ENCODE measurements at places on chromosomes 5 and 9.
A peak's percentile ranks its signal among the peaks of the same experiment; 100 is the strongest.

DNA sequence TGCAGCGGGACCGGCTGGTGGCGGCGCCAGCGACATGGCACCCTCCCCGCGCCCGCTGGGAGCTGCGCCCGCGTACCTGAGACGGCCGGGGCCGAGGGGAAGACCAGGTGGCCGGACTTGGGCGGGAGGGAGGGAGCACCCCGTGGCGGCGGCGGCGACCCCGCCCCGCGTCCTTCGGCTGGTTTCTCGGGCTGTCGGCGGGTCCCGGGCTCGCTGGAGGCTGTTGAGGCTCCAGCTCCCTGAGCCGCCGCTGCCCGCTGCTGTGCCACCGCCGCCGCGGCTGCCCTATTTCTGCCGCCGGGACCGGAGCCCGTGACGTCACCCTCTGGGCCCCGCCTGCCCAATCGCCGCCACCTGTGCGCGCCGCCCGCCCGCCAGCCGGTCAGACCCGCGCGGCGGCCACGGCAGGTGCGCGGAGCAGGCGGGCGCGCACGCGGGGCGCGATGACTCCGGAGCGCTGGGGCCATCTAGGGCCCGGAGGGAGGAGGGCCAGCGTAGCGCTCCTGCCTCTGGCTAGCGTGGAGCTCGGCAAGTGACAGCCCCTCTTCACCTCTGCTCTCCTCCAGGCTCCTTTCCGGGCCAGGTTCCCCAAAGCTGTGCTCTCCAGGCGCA is at the start of gene FSTL4:
Gene FSTL4 (minus strand): TSS at position 293 of the 612 bp plus-strand sequence.
- DNase-seq = no peak

- peak; percentile 85 for DNase-seq
Measured at GRCh38 chr9:2158111-2158610, 143.0 kb downstream of the SMARCA2 start.

DNA sequence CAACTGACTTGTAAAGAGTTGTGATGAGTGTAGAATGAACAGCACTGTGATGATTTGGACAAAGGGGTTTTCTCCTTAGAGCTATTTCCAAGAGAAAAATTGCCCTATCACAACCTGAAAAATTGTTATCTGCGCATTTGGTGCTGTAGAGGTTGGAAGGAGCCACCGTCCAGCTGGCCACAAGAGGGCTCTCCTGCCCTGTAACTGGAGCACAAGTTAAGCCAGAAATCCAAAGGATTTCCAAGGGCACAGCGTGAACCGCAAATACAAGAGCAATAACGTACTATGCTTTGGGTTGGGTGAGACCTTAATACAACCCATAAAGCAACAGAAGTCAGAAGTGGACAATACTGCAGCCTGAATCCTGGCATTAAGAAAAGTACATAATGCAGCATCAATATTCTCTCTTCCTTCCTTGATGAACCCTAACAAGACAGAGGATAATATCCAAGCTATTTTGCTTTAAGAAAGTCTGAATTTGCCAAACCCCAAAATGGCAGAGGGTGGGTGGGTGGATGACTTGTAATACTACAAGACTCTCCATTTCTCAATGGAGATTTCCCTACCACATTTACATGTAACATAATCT is 56.8 kb upstream of the SMIM32 start:
- peak; percentile 79 for DNase-seq

DNA sequence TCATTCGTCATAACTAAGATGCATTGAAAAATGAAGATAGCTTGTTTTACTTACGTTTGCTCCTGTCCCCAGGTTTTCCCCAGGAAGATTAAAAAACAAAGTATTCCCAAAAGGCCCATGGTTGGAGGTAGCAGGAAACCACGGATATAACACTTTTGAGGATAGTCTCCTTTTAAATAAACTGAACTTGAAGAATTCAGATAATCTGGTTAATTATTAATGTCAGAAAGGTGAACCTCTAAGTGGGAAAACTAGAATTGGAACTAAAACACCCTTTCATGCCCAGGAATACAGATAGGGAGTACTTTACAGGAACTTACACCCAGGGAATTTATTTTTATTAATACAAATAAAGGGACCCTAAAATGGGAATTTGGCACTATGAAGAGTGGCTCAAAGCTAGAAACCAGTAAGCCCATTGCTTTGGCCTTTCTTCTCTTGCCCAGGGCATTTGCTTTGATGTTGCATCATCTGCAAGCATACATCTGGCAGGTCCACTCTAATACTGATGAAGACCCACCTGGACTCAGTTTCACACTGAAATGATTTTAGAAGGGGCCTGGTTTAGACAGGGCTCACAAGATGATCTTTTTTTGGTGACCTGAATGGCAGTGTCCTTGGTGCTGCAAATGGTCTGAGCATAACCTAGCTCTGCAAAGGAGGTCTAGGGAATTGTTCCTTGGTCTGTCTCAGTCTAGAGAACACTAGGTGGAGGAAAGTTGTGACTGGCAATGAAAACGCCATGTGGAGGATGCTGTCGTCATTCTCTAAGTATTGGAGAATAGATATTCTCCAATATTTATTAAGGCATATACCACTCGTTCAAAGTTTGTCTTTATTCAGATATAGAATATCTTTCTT is at the start of gene C5:
Gene C5 (minus strand): TSS at position 148 of the 861 bp plus-strand sequence. CDS start 29 bp downstream, at position 119.
- no peak for DNase-seq

DNA sequence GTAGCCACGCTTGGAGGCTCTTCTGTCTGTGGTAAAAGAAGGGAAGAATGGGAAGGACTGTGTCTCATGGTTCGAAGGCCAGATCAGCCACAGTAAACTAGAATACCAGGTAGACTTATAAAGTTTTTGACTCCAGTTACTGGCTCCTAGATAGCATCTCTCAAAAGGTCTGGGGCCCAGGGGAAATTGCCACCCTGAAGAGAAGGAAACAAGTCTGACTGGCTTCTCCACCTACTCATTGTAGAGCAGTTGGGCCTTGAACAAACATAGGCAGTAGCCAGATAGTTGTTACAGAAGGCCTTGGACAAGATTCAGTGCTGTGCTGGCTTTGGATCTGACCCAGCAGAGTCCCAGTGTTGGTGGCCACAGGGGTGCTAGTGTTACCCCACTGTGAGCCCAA is 890.4 kb downstream of the EFNA5 start:
- DNase-seq = no peak

DNA sequence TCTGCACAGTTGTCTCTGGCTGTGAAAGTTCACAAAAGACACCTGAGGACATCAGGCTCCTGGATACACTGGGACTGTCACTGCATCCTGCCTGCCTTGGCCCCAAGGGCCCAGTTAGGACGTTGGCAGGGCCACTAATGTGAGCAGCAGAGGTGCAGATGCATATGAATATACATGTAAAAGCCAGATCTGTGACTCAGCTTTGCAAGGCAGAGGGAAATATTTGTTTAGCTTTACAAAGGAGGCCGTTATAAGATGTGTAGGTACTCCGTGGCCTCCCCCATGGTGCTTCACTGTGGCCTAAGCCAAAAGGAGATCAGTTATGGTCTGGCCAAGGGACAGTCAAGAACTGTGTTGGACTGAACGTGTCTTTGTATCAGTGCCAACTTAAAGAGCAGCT is 4.1 kb upstream of the C1QTNF3 start:
- no peak for DNase-seq

DNA sequence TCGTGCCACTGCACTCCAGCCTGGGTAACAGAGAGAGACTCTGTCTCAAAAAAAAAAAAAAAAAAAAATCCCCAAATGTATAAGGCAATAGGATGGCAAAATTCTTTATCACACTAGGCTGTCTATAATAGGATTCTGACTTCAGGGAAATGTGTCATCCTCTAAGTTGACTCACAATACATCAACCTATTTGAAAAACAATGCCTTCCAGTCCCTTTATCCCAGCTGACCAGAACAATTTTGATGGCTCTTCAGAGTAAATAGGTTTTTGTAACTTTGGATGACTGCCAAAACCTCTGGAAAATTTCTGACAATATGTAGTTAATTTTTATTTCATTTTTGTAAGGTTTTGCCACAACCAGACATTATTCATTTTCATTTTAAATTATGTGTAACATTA is 184.1 kb downstream of the CCDC192 start:
- no peak for DNase-seq

DNA sequence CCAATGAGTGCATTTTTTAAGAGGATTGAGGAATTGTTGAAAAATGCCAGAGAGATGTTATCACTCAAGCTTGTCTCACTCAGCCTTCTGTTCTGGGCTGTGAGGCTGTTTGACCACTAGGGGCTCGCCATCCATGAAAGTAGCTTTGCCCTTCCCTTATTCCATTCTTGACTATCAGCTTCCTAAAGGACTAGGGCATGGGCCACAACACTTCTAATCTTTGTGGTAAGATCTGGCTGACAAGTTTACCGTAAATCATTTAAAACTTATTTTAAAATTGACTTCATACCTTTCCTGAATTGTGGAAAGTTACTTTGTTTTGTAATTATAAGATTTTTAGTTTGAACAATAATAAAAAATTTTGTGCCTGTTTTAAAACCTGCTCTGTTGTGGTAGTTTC is 49.5 kb downstream of the TJP2 start:
- peak; percentile 83 for DNase-seq

DNA sequence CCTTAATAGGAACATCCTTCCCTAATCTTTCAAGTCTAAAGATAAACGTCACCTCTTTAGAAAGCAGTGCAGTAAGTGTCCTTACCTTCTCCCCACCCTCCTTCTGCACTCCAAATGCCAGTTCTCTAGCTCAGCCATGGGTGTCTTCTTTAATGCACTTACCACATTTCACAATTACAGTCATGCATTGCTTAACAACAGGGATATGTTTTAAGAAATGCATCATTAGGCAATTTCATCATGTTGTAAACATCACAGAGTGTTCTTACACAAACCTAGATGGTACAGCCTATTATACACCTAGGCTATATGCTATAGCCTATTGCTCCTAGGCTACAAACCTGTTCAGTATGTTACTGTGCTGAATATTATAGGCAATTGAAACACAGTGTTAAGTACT is 91.2 kb downstream of the RFX3 start:
- DNase-seq = peak; percentile 94

- peak; percentile 76 for DNase-seq
Measured at GRCh38 chr5:34914671-34915138, 599 bp downstream of the RAD1 start.

GRCh38 chr9:136566901-136567300 is 21.1 kb upstream of the NOTCH1 start:
- no peak for DNase-seq

DNA sequence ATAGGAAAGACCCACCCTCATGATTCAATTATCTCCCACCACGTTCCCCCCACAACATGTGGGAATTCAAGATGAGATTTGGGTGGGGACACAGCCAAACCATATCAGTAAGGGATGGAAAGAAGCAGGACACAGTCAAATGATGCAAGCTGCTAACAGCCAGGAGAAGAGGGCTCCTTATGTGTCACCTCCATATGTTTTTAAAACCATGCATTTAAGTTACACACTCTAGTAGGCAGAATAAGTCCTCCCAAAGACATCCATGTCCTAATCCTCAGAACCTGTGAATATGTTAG is 4.2 kb upstream of the TTC23L start:
- DNase-seq = no peak

GRCh38 chr5:79086116-79086515 is 16.5 kb downstream of the BHMT2 start:
- DNase-seq = no peak

DNA sequence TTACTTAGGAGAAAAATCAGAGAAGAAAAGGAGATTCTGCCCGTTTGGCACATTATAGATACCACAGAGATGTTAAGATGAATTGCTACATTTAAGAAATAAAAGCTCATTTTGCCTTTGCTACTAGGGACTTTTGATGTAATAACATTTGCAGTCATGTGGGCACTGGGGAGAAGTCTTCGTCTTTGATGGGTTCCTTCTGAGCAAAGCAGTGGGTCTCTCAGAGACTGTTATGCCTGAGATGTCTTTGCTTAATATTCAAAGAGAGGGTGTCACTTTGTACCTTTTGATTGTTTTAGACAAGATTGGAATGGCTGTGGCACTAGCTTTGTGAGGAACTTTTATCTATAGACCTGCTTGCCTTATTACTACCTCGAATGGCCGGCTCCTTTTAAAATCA is 25.0 kb downstream of the SLC25A25 start:
- DNase-seq = no peak

DNA sequence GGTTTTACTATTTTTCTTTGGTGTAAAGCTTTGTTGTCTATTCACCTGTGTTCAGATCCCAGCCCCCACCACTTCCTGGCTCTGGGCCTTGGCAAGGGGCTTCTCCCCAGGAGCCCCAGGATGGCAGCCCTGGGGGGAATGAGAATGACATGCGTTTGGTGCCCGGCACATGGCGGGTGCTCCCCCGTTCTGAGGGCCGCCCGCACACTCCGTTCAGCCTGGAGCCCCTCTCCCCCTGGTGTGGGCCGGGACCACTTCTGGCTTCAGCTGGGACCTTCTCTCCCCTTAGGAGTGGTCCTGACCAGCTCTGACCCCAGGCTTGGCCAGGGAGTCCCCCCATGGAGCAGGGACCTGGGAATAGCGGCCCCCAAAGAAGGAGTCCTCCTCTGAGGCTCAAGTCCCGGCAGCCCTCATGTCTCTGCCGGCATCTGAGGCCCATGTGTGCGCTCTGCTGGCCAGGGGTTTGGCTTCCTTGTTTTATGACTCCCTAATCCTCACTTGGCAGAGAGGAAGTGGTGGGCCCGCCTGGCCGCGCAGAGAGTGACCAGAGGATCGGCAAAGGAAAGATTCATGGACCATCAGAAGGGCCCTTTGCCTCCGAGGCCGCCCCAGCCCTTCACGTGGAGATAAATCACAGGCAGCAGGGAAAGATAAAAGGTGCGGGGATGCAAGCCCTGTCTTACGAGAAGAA is 57.0 kb upstream of the LMX1B start:
- no peak for DNase-seq

DNA sequence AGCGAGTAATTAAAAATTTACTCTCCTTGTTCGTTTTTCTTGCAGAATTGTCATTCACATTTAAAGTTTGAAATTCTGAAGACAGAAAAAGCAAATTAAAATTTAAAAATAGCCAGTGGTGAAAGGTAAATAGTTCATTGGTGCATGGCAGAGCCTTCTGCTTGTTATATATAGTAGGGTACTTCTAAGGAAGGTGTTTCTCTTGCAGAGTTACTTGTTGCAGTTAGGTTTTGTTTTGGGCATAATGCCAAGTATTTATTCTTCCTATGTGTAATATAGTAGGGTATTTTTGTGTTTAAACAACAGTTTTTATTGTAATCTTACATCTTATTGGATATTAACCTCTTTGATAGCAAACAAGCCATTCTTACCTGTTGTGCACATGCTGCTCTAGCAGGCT is 179.4 kb downstream of the KDM4C start:
- DNase-seq = no peak

DNA sequence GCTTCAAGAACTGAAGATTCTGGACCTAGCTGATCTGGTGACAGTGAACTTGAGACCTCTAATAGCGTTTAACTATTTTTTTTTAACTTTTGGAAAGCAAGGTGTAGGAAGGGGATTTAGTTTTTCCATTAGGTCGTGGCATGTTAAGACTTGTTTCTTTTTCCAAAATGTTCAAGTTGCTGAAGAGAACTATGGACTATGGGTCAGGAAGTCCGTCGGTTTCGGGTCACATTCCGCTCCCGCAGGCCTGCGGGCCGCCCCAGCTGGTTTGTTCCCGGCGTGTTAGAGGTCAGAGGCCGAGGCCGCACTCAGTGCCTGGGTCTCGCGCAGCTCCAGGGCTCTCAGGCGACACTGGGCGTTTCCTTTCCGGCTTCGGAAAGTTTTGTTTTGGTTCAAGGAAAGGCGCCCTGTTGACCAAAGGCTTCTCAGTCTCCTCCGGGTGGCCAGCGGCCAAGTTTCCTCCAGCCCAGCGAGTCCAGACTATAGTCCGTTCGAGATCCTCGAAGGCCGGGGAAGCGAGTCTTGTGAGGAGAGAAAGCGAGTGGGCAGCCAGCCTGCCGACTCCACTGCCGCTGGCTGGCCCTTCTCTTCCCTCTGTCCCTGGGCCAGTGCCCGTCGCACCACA is 586 bp upstream of the FCHO2 start:
- DNase-seq = peak; percentile 73
